ENCODE measurements at places on chromosomes 7 and 10.

DNA sequence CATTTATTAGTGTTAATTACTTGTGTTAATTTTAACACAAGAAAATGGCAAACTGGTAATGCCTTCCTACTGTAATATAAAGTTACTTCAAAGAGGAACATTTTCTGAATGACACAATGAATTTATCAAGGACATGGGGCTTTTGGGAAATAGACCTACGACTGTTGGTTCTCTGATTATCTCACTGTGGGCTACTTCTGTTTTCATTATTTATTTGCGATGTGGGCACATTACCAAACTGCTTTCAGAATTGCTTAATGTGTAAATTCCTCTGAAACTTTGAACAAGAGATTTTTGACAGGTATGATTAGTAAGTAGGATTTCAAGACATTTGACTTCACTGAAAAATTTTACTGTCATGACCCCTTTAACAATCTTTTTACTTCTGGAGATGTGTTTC, 535.6 kb downstream of the CNTNAP2 start:
- DNase-seq, result no peak
- no peak overlapping the region for H3K27ac ChIP-seq
- H3K4me1 ChIP-seq, result no peaks in the 10 kb centered on the region

GRCh38 chr7:34603711-34604444, 54.1 kb upstream of the NPSR1 start:
- no peak overlapping the region for H3K4me3 ChIP-seq
- no peak overlapping the region for H3K27ac ChIP-seq
- H3K4me1 ChIP-seq, result no peaks in the 10 kb centered on the region

- H3K27ac ChIP-seq, result no peak overlapping the region
- no peaks in the 10 kb centered on the region for H3K27me3 ChIP-seq
- H3K36me3 ChIP-seq, result no peaks in the 10 kb centered on the region
- peaks cover 30% of the 10 kb centered on the region for H3K4me1 ChIP-seq
- H3K4me3 ChIP-seq, result no peak overlapping the region
Measured at GRCh38 chr7:28151965-28152364, 28.6 kb downstream of the JAZF1 start.

DNA sequence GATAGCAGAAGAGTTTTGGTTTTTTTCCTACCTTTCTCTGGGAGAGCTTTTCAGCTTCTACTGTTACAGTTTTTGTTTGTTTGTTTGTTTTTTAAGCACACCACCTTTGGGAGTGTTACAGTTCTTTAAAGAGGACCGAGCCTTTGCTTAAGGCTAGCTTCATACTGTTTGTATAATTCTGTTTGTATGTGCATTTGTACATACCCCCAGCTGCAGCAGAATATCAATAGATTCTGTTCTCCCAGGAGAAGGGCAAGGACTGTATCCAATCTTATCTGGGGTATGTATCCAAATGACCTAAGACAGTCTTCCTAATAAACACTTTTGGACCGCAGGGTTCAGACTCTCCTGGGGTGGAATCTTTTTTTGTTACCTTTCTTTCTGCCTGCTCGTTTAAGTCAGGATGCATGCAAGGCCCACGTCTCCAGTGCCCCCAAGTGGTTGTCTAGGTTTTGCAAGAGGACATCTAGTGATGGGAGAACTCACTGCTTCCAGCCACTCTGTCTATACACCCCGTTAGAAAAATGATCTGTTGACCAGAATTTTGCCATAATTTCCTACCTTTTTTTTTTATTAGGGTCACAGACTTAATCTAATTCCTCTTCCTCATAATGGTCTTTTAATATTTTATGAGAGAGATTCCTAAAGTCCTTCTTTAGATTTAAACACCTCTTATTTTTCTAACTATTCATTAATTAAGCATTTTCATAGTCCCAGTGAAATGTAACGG, 23.9 kb downstream of the NRF1 start:
- H3K4me3 ChIP-seq, result no peak overlapping the region
- H3K27ac ChIP-seq, result no peak overlapping the region
- no peak for DNase-seq
- H3K4me1 ChIP-seq, result no peaks in the 10 kb centered on the region
- no peaks in the 10 kb centered on the region for H3K36me3 ChIP-seq

DNA sequence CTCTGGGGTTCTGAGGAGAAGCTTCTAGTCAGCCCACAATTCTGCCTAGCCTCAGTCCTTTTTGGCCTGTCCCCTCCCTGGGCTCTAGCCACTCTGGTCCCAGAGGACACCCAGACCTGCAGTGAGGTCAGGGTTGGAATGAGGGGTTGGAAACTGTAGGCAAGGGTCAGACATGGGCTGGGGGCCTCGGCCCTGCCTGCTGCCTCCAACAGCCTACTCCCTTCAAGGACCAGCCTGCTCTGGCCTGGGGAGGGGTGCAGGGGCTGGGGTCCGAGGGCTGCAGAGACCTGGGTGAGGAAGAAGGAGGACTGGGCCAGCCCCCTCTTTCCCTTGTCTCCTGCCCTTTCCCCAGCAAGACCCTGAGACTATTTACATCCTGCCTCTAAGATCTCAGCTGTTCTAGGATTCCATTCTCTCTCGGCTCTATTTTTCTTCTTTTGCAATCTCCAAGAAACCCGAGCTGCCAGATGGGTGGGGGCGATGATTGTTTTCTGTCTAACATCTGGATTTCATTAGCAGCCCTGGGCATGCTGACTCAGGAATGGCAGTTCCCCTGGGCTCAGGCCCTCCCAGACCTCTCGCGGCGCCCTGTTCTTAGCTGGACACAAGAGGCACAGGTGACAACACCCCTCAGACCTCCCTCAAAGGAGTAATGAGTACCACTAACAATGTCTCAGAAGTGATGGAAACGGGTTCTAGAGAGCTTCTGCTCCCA, 23.1 kb downstream of the ZCCHC24 start:
- no peaks in the 10 kb centered on the region for H3K27me3 ChIP-seq
- peaks cover 11% of the 10 kb centered on the region for H3K36me3 ChIP-seq
- H3K4me1 ChIP-seq, result peaks cover 69% of the 10 kb centered on the region
- no peak overlapping the region for H3K4me3 ChIP-seq
- no peak for DNase-seq

DNA sequence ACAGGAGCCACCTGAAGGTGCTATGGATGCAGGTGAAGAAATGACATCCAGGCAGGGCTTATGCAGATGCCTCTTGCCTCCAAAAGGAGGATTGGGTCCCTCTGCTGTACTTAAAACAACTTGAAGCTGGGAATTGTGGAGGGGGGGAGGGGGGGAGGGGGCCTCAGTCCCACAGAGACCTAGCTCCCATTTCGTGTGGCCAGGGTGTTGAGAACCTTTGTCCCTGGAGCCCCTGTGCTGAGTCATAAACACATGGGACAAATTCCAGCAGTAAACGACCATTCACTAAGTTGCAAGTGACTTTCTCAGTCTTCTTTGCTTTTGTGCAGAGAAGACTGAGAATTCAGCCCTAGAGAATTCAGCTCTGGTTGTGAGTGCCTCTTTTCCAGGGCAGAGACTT, 96.5 kb upstream of the PODXL start:
- H3K4me1 ChIP-seq, result no peaks in the 10 kb centered on the region
- H3K27ac ChIP-seq, result no peak overlapping the region
- DNase-seq, result no peak
- no peak overlapping the region for H3K4me3 ChIP-seq
- no peaks in the 10 kb centered on the region for H3K36me3 ChIP-seq

- no peaks in the 10 kb centered on the region for H3K27me3 ChIP-seq
- no peaks in the 10 kb centered on the region for H3K36me3 ChIP-seq
- H3K27ac ChIP-seq, result no peak overlapping the region
- H3K4me3 ChIP-seq, result no peak overlapping the region
- DNase-seq, result no peak
Measured at GRCh38 chr7:69728304-69728703, 130.0 kb downstream of the AUTS2 start.

DNA sequence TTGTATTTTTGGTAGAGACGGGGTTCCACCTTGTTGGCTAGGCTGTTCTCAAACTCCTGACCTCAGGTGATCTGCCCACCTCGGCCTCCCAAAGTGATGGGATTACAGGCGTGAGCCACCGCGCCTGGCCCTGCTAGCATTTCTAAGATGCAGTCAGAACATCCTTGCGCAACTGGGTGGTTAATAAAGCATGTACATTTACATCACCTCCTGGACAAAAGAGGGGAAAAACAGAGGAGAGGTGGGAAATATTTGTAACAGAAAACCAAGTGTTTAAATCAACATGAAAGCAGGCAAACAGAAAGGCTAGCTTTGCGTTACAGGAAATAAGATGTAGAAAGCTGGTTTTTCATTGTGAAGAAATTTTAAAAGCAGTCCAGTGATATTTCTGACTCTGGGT, 220.9 kb upstream of the KMT2E start:
- no peaks in the 10 kb centered on the region for H3K36me3 ChIP-seq
- H3K4me3 ChIP-seq, result no peak overlapping the region
- no peaks in the 10 kb centered on the region for H3K4me1 ChIP-seq
- no peaks in the 10 kb centered on the region for H3K27me3 ChIP-seq
- H3K27ac ChIP-seq, result no peak overlapping the region
- no peak for DNase-seq

DNA sequence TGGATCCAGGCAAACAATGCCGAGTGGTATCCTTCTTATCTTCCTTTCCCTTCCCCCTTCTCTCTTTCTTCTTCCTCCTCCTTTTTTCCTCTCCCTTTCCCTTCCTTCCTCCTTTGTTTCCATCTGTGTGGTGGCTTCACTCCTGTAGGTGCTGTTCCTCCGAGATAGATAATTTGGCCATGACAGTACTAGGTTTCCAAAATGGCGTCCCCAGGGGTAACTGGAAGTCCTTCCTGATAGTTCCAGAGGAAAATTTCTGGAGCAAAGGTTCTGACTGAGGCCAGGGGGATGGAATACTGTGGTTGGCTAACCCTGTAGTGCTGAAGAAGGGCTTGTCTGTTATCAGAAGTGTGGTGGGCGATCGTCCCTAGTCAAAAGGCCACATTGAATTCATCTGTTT, 52.5 kb upstream of the CCDC6 start:
- no peaks in the 10 kb centered on the region for H3K4me1 ChIP-seq
- no peaks in the 10 kb centered on the region for H3K36me3 ChIP-seq
- no peak for DNase-seq
- no peaks in the 10 kb centered on the region for H3K27me3 ChIP-seq

DNA sequence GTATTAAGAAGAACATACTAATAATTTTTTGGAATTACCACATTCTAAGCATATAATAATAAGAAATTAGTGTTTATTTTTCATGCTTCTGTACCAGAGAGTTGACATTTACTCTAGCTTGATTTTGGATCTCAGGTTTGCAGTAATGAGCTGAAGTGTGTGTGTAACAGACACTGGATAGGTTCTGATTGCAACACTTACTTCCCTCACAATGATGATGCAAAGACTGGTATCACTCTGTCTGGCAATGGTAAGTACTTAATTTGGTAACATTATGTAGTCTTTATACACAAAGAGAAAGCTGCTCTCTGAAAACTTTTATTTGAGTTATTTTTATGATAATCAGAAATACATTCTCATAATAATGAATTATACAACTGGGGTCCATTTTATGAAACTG, 54.1 kb downstream of the SRI start:
- DNase-seq, result no peak
- no peaks in the 10 kb centered on the region for H3K27me3 ChIP-seq
- H3K36me3 ChIP-seq, result no peaks in the 10 kb centered on the region

DNA sequence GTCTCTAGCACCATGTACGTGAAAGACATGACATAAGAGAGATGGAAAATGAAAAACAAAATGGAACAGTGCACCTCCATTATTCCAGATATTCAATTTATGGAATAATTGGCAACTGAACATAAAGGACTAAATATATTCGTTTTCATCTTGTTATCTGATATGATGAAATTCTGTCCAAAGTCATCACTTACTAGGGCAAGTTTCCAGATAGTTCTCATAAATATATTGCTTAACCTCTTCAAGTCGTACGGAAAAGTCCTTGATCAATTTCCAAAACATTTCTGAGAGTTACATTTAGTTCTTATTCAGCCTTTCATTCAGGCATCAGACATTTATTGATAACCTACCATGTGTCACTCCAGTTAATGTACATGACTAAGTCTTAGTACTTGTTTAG, 185.2 kb downstream of the HGF start:
- no peak overlapping the region for H3K27ac ChIP-seq
- H3K36me3 ChIP-seq, result no peaks in the 10 kb centered on the region
- H3K4me1 ChIP-seq, result no peaks in the 10 kb centered on the region
- no peaks in the 10 kb centered on the region for H3K27me3 ChIP-seq

DNA sequence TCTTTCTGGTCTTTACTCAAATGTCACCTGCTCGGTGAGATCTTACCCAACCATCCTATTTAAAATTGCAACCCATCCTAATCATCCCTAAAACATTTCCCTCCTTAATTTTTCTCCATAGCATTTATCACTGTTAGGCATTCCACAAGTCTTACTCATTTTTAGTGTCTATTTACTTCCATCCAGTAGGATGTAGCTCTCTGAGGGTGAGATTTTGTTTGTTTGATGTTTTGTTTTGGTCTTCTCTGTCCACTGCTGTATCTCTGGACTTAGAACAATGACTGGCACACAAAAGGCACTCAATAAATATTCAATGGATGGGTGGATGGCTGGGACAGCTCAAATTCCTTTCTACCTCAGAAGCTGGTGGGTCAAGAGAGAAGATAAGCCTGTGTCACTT, 15.8 kb upstream of the DUSP5 start:
- H3K4me3 ChIP-seq, result no peak overlapping the region
- DNase-seq, result no peak
- no peak overlapping the region for H3K27ac ChIP-seq

- no peak overlapping the region for H3K27ac ChIP-seq
- H3K4me1 ChIP-seq, result no peaks in the 10 kb centered on the region
- no peak for DNase-seq
- no peaks in the 10 kb centered on the region for H3K36me3 ChIP-seq
Measured at GRCh38 chr7:49660170-49660783, 113.2 kb upstream of the VWC2 start.

- H3K4me1 ChIP-seq, result no peaks in the 10 kb centered on the region
- H3K27me3 ChIP-seq, result no peaks in the 10 kb centered on the region
- no peak overlapping the region for H3K27ac ChIP-seq
- H3K36me3 ChIP-seq, result no peaks in the 10 kb centered on the region
- no peak for DNase-seq
Measured at GRCh38 chr10:111439034-111439842, 362.4 kb downstream of the ADRA2A start.

DNA sequence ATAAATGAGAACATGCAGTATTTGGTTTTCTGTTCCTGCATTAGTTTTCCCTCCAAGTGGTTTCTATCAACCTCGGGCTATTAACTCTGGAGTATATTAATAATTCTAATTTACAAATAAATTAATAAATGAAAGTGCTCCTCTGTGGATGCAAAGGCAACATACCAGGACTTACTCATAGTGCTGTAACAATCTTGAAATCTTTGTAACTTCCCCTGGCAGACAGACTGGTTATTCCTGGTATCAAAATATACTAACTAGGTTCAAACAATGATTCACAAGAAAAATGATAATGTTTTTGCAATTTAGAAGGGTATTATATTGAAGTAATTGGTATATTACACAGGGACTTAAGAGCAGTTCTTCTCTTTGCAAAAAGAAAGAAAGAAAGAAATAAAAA, 177.2 kb downstream of the FANK1 start:
- H3K27me3 ChIP-seq, result no peaks in the 10 kb centered on the region
- H3K27ac ChIP-seq, result no peak overlapping the region
- DNase-seq, result no peak
- no peaks in the 10 kb centered on the region for H3K36me3 ChIP-seq
- H3K4me3 ChIP-seq, result no peak overlapping the region
- no peaks in the 10 kb centered on the region for H3K4me1 ChIP-seq
